ENCODE measurements at places on chromosomes 5 and 9. TPM values are rescaled to one million over a fixed set of nuclear protein-coding genes. Genes with fewer than 3 reads are reported as not detected.

Gene PCDH12
- 6.2 TPM for polyA plus RNA-seq

Gene SSNA1
- 66.0 TPM for polyA plus RNA-seq

Gene MEIKIN
- not detected for polyA plus RNA-seq

Gene GDNF
- polyA plus RNA-seq: 4.2 TPM

Gene PLPPR1
- polyA plus RNA-seq: 0.87 TPM

Gene MYORG
- polyA plus RNA-seq: 60.9 TPM

Gene PRLR
- polyA plus RNA-seq: 56.0 TPM

Gene SMARCA2
- polyA plus RNA-seq: 61.1 TPM

Gene ORM2
- not detected for polyA plus RNA-seq

Gene SPATA31E1
- 0.48 TPM for polyA plus RNA-seq

Gene CHSY3
- polyA plus RNA-seq: 1.7 TPM

Gene CARTPT
- polyA plus RNA-seq: 8.5 TPM

Gene BSPRY
- polyA plus RNA-seq: 9.5 TPM

Gene NUTM2F
- not detected for polyA plus RNA-seq

Gene PCDHGA7
- polyA plus RNA-seq: 0.69 TPM

Gene TMEM8B
- polyA plus RNA-seq: 33.8 TPM
